Foreskin keratinocyte (primary cell): ENCODE measurements at places on chromosomes 4 and X. TPM values are rescaled to one million over a fixed set of nuclear protein-coding genes. Genes with fewer than 3 reads are reported as not detected.

DNA sequence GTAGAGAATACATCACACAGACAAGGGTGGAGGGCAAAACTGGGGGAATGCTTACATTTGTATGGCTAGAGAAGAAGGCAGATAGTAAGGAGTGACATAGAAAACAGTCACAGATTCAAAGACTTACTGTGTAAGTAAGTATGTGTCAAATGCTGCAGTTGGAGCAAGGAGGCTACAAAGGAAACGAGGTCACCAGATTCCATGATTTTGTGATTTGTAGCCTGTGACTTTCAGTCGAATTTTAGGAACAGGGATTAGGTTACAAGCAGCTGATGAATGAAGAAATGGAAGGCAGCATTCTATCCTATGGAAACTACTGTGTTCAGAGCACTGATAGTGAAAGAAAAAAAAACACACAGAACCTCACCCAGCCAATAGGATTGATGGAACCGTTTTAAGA, 407.9 kb downstream of the IL15 start:
- DNase-seq = no peak

DNA sequence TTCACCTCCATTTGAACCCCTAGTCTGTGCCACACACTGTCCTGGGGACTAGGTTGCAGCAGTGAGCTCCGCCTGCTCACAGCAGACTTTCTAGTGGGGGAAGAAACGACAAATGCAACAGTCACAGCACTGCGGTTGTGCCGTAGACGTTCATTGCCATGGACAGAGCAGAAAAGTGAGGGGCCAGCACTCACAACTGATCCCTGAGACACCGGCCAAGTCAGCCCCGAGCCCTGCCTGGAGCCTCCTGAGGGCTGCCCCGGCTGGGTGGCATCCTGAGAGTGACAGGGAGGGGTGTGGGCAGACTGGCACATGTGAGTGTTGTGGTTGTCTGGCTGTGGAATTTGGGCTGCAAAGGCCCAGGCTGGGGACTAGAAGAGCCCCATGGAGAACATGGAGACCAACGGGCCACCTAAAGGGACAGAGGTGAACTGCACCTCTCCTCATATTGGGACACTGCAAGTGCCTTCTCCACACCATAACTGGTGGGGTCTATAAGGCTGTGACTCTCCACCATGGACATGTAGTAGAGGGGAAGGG, 4.6 kb downstream of the DUSP9 start:
- DNase-seq = no peak

DNA sequence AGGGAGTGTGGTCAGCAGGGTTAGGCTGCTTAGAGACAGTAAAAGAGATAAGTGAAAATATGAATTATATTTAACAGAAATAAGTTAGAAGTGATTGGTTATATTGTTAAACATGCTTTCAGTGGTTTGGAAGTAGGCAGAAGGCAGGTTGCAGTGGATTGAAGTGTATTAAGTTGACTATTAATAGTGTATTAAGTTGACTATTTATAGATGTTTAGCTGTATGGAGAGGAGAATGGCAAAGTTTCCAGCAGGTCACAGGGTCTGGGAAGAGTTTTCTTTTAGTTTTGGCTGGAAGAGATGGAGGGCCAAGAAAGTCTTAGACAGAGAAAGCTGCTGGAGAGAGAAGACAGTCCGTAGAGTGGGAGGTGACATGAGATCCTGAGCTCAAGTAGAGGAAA, 7.9 kb downstream of the SMIM20 start:
- no peak for DNase-seq

DNA sequence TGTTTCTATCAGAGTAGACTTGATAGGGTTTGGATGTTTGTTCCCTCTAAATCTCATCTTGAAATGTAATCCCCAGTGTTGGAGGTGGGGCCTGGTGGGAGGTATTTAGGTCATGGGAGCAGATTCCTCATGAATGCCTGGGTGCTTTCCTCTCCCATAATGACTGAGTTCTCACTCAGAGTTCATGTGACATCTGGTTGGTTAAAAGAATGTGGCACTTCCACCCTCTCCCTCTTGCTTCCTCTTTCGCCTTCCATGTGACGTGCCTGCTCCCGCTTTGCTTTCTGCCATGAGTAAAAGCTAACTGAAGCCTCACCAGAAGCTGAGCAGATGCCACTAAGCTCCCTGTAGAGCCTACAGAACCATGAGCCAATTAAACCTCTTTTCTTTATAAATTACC, 47.3 kb upstream of the SRPX start:
- no peak for DNase-seq

DNA sequence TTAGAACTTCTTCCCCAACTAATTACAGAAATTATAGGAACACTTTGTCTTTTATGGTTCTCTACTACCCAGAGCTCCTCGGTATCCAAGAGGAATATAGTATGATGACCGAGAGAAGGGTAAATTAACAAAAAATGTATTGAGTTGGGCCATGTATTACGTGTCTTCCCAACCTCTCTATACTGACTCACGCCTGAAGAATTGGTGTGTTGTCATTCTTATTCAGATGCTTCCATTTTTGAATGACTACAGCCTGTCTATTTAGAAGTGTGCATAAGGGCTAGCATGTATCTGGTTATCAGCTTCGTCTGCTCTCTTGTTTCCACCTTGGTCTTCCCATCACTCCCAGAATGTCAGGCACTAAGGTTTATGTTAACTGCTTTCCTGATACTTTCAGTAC, 24.5 kb upstream of the SCD5 start:
- DNase-seq = peak; percentile 22

- DNase-seq = no peak
Observed at GRCh38 chrX:35798042-35798441, at the start of gene MAGEB16. MAGEB16 (plus strand) TSS chrX:35798342; CDS start chrX:35802197, 3,855 bp downstream.

PAGE2 gene
- total RNA-seq = not detected in 2 replicates

GATA1 gene
- not detected in 2 replicates for total RNA-seq

CFP gene
- total RNA-seq = 0.11 and 0.20 TPM in 2 replicates
